ENCODE measurements at places on chromosomes 6 and 20. TPM values are rescaled to one million over a fixed set of nuclear protein-coding genes. Genes with fewer than 3 reads are reported as not detected.

DNA sequence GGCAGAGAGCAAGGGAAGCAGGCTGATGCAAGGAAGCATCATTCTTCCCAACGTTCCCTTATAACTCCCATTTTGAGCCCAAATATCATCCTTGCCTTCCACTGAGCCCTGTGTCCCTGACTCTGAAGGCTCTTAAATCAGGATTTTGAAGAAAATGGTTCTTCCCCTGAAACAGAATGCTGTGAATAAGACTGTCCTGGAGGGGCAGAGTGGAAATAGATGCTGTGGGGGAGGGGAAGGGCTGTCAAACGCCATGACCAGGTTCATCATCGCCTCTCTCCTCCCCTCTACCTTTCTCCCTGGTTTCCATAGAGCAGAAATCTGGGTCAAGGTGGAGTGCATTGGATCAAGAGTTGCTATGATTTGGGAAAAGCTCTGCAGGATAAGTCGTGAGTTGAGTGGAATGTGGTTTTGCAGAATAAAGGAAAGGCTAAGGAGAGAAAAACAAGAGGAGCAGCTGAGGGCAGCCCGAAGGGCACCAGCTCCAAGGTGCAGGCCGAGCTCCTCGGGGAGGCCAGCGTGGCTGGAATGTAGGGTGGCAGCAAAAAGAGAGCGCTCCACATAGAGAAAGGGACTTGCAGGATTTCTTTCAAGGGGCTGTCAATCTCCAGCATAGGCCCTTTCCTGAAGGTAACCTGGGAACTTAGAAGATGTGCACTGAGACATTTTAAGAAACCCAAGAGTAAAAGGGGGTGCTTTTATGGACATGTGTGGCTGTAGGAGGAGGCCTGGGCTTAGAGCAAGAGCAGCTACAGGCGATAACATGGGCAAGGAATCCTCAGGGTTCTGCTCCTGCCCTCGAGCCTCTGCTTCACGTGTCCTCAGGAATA, 120.8 kb upstream of the CDYL start:
- no peaks in the 10 kb centered on the region for H3K4me1 ChIP-seq
- no peak overlapping the region for H3K27ac ChIP-seq
- H3K4me3 ChIP-seq: no peak overlapping the region
- H3K36me3 ChIP-seq: no peaks in the 10 kb centered on the region
- no peak for DNase-seq

GRCh38 chr20:49568278-49569151, 578 bp upstream of the PTGIS start:
- H3K27ac ChIP-seq: no peak overlapping the region
- no peaks in the 10 kb centered on the region for H3K36me3 ChIP-seq
- no peak for DNase-seq

DNA sequence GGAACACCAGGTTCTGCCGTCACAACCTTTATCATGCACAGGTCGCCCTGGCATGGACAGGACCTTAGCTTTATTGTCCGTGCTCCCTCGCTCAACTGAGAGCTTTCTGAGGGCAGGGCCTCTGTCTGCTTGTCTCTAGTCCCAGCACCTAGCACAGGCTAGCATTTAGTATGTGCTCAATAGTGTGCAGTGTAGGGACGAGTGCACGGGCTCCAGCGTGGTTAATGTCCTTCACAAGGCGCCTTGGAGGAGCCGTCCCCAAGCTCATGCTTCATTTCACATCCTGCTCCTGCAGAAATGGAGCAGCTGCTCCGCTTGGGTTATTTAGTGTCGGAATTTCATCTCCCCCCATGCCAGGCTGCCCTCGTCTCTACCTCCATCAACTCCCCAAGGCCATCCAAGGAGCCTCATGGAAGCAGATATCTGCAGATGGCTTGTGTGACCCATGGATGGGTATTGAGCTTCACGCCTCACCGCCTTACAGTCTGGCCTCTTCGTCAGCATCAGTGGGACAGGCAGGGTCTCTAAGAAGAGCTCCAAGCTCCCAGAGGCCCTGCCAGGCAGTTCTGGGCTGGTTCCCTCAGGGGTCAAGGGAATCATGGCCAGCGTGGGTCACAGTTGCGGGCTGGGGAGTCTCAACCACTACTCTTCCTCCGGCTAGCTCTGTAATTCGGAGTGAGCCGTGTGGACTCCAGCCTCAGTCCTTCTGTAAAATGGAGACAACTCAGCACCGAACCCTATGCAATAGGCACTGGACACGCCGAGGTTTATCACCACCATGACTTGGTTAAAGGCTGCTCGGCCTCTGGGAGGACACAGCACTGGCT, 60.8 kb upstream of the APCDD1L start:
- no peaks in the 10 kb centered on the region for H3K36me3 ChIP-seq
- peaks cover 16% of the 10 kb centered on the region for H3K27me3 ChIP-seq
- H3K27ac ChIP-seq: no peak overlapping the region
- DNase-seq: no peak
- H3K4me3 ChIP-seq: no peak overlapping the region
- no peaks in the 10 kb centered on the region for H3K4me1 ChIP-seq

DNA sequence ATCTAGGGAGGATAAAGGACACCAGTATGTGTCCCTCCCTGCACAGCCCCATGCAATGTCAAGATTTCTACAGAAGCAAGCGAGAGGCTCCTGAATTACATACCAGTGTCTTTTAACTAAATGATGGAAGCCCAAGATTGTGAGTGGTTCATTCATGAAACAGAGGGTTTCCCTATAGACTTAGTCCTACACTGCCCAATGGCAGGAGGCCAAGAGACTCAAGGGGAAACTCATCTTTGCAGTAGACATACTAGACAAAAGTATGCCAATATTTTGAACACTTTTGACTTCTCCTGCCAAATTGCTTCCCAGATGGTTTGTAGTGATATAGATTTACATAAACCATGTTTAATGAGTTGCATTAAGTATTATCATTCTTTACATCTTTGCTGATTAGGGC, 557.2 kb upstream of the JAG1 start:
- peaks cover 3% of the 10 kb centered on the region for H3K4me1 ChIP-seq
- no peaks in the 10 kb centered on the region for H3K36me3 ChIP-seq
- no peaks in the 10 kb centered on the region for H3K27me3 ChIP-seq
- DNase-seq: no peak

- H3K27me3 ChIP-seq: no peaks in the 10 kb centered on the region
- H3K36me3 ChIP-seq: peaks cover 15% of the 10 kb centered on the region
- no peak overlapping the region for H3K27ac ChIP-seq
- peak; percentile 68 for DNase-seq
Measured at GRCh38 chr6:39892490-39893129, 41.7 kb downstream of the MOCS1 start.

DNA sequence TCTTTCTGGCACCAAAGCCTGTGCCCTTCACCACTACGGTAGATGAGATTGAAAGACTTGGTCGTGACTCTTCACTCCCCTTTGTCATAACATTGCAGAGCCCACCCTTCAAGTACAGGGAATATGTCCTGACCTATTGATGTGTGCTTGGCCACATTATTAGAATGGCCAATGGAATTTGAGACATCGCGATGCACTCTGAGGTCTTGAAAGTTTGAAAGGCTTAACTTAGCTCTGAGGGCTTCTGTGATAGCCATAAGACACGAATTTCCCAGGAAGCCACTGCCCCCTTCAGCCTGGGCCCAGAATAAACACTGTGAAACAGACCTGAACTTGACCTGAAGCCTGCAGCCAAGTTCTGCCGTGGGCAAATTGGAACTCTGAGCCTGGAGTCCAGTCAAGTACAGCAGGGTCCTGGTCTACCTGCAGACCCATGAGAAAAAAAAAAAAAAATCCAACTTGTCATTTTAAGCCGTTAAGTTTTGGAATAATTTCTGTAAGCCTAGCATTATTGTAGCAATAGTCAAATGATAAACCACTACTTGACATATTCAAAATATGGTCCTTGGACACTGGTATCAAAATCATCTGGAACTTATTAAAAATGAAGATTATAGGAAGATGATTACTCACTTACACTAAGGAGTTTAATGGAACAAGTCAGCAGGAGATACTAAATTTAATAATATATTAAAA, 36.9 kb upstream of the TRAF3IP2 start:
- no peak overlapping the region for H3K27ac ChIP-seq
- no peaks in the 10 kb centered on the region for H3K4me1 ChIP-seq
- no peak overlapping the region for H3K4me3 ChIP-seq
- no peaks in the 10 kb centered on the region for H3K36me3 ChIP-seq
- DNase-seq: no peak
- H3K27me3 ChIP-seq: no peaks in the 10 kb centered on the region

DNA sequence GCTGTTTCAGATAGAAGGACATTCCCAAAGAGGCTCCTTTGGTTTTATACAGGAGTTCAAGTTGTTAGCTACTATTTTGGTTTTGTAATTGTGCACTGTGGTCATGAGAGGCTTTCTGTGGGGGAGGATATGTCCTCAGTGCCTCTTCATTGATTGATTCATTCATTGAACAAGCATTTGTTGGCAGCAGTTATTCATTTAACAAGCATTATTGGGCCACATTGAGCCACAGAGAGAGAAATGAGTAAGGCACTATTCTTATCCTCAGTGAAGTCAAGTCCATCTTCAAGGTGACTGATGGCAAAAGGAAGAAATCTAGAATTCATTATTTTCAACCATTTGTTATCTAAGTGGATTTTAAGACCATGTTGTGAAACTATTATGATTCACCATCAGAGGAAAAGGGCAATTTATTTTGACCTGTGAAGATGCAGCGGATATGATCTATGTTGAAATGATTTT, 697.2 kb upstream of the CITED2 start:
- no peaks in the 10 kb centered on the region for H3K36me3 ChIP-seq
- peak overlapping the region; percentile 41 for H3K27ac ChIP-seq
- no peak overlapping the region for H3K4me3 ChIP-seq
- H3K27me3 ChIP-seq: no peaks in the 10 kb centered on the region
- no peak for DNase-seq

DNA sequence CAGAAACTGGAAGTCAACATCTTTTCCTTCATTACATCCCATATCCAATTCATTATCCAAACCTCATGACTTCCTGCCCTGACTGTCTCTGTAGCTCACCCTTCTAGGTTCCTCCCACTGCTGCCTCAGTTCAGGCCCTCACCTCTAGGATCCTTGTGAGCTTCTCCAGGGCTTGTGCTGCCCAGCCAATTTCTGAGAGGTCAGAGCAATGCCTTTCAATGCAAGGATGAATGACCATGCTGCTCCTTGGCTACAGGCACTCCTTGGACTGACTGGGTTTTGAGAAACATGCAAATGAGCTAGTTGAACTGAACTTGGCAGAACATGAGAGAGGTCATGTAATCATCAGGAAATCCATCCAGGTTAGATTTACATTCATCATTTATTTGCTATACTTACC, 173.4 kb downstream of the KIF16B start:
- peaks cover 4% of the 10 kb centered on the region for H3K4me1 ChIP-seq
- no peak overlapping the region for H3K27ac ChIP-seq
- no peak for DNase-seq
- no peak overlapping the region for H3K4me3 ChIP-seq
- no peaks in the 10 kb centered on the region for H3K27me3 ChIP-seq

DNA sequence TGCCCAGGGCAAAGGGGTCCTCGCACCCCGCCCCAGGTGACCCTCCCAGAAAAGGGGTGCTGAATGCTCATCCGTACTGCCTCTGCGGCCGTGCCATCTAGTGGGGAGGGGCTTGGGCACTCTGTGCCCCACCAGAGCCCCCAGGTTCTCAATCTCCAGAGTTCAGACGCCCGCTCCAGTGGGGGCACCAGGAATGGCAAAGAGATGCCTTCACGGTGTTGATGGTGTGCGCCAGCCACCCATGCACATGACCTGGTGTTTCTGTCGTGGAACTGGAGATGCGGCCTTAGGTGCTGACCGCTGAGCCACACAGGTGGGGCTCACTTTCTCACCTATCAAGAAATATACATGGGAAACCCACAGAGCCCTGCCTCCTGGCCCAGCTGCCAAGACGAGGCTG, 30.8 kb downstream of the GNAS-AS1 start:
- DNase-seq: no peak
- H3K4me3 ChIP-seq: no peak overlapping the region
- H3K27ac ChIP-seq: no peak overlapping the region
- peaks cover 5% of the 10 kb centered on the region for H3K4me1 ChIP-seq
- no peaks in the 10 kb centered on the region for H3K27me3 ChIP-seq
- no peaks in the 10 kb centered on the region for H3K36me3 ChIP-seq

DNA sequence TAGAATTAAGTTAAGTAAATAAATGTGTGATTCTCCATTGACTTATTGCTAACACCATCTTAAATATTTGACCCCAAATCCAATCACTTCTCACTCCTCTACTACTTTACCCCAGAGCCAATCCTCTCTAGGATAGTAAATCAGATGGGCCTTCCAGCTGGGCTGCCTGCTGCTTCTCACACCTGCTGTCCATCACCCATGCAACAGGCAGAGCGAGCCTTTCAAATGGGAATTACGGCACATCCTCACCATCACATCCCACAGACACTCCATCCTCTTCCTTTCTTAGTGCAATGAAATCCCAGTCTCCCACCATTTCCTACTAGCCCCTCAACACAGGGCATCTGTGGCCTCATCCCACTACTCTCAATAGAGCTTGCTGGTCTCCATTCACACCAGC, 34.0 kb downstream of the HLA-F start:
- H3K4me1 ChIP-seq: peaks cover 4% of the 10 kb centered on the region
- H3K36me3 ChIP-seq: no peaks in the 10 kb centered on the region
- no peak overlapping the region for H3K27ac ChIP-seq
- no peak for DNase-seq

DNA sequence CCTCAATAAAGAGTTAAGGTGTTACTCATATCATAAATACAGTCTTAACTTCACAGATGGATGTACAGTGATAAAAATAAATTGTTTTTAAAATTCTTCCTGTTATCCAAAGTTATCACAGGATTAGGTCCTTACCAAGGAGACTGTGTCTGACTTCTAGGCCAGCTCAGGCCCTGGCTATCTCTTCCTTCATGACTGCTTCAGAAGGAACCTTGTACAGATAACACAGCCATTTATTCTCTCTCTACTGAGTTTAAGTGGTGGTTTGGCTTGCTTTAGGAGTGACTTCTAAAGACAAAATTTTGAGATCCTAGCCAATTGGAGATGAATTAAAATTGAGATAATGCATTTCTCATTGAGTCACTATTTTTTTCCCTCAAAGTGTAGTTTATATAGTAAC, 40.8 kb upstream of the RNF182 start:
- no peaks in the 10 kb centered on the region for H3K36me3 ChIP-seq
- no peak for DNase-seq
- no peaks in the 10 kb centered on the region for H3K27me3 ChIP-seq

DNA sequence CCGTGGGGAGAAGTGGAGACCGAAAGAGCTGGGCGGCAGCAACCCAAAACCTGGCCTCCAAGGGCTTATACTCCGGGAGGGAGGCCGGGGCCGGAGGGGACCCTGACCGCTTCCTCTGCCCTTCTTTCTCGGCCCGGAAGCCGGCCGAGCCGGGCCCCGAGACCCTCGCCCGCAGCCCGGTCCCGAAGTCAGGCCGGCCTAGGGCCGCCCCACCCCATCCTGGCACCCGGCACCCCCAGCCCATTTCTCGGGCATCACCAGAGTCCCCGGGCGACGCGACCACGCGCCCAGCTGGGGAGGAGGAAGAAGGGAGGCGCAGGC, 572 bp upstream of the ZDHHC14 start:
- H3K27me3 ChIP-seq: no peaks in the 10 kb centered on the region
- DNase-seq: no peak
- peaks cover 11% of the 10 kb centered on the region for H3K4me1 ChIP-seq
- H3K27ac ChIP-seq: peak overlapping the region; percentile 91
- peak overlapping the region; percentile 96 for H3K4me3 ChIP-seq
- no peaks in the 10 kb centered on the region for H3K36me3 ChIP-seq

Gene NR2E1
- polyA plus RNA-seq: 0.06 TPM

Gene RHAG
- 1.9 TPM for polyA plus RNA-seq

Gene IL17F
- not detected for polyA plus RNA-seq

Gene OPRL1
- polyA plus RNA-seq: 2.2 TPM

Gene TINAG
- polyA plus RNA-seq: not detected

Gene NT5E
- polyA plus RNA-seq: 14.2 TPM

Gene PABPC1L
- 116 TPM for polyA plus RNA-seq

All from left lung (tissue), 14 donors.